Osteoblast (primary cell): ENCODE measurements at places on chromosomes 2 and 18. TPM values are rescaled to one million over a fixed set of nuclear protein-coding genes. Genes with fewer than 3 reads are reported as not detected.

GRCh38 chr2:239819091-239819973 is 205.8 kb downstream of the NDUFA10 start:
- H3K36me3 ChIP-seq, result no peaks in the 10 kb centered on the region
- H3K27ac ChIP-seq, result no peak overlapping the region
- no peaks in the 10 kb centered on the region for H3K4me1 ChIP-seq
- DNase-seq, result peak; percentile 56
- H3K27me3 ChIP-seq, result no peaks in the 10 kb centered on the region
- H3K4me3 ChIP-seq, result no peak overlapping the region

GRCh38 chr2:120501591-120501990 is 155.7 kb downstream of the INHBB start:
- H3K27ac ChIP-seq, result no peak overlapping the region
- DNase-seq, result no peak
- peaks cover 5% of the 10 kb centered on the region for H3K4me1 ChIP-seq
- H3K36me3 ChIP-seq, result no peaks in the 10 kb centered on the region
- peaks cover 6% of the 10 kb centered on the region for H3K27me3 ChIP-seq
- H3K4me3 ChIP-seq, result no peak overlapping the region

- H3K27ac ChIP-seq, result no peak overlapping the region
- no peaks in the 10 kb centered on the region for H3K4me1 ChIP-seq
- no peaks in the 10 kb centered on the region for H3K27me3 ChIP-seq
- no peak for DNase-seq
- H3K36me3 ChIP-seq, result no peaks in the 10 kb centered on the region
Measured at GRCh38 chr18:32998921-32999320, 226.1 kb upstream of the KLHL14 start.

- H3K27ac ChIP-seq, result no peak overlapping the region
- no peaks in the 10 kb centered on the region for H3K27me3 ChIP-seq
- H3K4me1 ChIP-seq, result peaks cover 14% of the 10 kb centered on the region
- no peaks in the 10 kb centered on the region for H3K36me3 ChIP-seq
- DNase-seq, result no peak
- no peak overlapping the region for H3K4me3 ChIP-seq
Measured at GRCh38 chr2:167198009-167198408, 309.7 kb downstream of the XIRP2 start.

Gene SKOR2
- total RNA-seq, result not detected in 2 replicates

Gene ERFE
- total RNA-seq, result 0.88 and 1.8 TPM in 2 replicates

DNA sequence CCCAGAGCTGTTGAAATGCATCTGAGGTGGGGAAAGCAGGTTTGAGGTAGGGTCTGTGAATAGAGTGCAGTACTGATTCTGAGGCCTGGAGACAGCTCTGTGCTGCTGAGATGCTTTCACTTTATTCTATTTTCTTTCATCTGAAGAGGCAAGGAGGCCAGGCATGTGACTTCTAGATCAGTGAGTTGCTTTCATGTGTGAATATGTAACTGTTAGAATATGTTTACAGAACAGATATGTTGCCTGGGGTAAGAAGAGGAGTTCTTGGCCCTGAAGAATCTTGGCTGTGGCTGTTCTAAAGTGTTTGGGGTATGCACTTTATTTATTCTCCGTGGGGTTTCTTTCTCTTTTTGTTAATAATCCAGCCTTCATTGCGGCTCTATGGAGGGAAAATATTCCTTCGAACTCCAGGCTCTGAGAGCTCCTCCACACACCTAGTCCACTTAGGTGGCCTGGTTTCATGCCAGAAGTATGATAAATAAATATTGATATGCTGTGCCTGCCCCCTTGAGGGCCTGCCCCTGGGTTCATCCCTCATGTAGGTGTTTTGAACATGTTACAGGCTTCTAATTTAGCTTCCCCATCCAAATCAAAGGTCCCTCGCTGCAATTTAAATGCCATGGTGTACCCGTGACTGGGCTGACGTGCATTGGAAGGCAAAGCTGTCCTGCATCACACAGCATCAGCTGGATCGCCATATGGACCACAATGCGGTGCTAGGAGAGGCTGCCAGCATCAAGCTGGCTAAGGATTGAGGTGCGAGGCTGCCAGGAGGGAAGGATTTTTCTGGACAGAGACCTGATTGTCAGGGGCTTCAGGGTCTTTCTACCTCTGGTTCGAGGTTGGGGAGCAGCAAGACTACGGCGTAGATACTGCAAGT is 102.9 kb downstream of the PRKCE start:
- peaks cover 15% of the 10 kb centered on the region for H3K4me1 ChIP-seq
- no peaks in the 10 kb centered on the region for H3K36me3 ChIP-seq
- H3K4me3 ChIP-seq, result no peak overlapping the region
- no peak overlapping the region for H3K27ac ChIP-seq
- no peak for DNase-seq
- H3K27me3 ChIP-seq, result no peaks in the 10 kb centered on the region
